ENCODE measurements at places on chromosomes 5 and 9.

- no peak for DNase-seq
These were observed 49.9 kb downstream of the CDO1 start for GRCh38 chr5:115766608-115767007.

- DNase-seq, result no peak
These were observed 142.0 kb upstream of the SHB start for GRCh38 chr9:38211002-38211401.

DNA sequence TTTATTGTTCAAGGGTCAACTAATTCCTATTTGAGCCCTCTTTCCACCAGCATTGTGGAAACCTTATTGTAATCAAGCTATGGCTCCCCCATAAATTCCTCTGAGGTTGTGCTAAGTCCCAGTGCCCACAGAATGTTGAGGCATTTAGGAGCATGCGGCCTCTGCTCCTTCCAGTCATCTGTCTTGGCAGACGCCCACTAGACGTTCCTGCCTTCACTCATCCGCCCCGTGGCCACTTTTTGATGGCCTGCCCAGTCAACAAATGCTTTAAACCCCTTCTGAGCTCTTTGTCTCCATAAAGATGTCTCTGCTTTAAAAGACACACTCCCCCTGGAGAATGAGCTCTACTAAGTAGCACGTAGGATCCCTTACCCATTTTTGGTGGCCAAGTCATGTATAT is 104.7 kb downstream of the GAS1 start:
- no peak for DNase-seq

DNA sequence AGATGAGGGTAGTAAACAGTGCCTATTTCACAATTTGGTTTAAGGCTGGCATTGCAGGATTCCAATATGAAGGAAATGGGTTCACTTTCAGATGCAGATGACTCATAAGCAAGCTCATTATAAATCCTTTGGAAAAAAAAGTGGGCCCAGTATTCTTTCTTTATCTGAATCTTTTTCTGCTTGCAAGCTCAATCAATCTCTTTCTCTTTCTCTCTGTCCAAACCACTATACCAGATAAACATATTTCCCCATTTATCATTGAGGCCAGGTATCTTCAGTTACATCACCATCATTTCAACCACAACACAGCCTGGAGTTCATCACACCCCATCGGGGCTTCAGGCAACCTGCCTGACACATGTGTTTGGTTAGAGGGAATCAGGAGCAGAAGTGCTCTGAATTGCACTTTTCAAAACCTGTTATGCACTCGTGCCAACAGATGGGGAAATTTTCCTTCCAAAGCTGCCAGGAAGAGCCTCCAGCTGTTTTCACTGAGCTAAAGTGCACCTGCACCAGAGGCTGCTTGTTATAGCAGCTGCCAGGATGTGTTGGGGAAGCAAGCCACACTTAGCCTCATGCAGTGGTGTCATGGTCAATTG is 30.0 kb upstream of the MAMDC2 start:
- DNase-seq, result no peak

GRCh38 chr5:123156577-123157296 is 67.7 kb downstream of the PRDM6 start:
- no peak for DNase-seq

GRCh38 chr5:33828626-33829308 is 63.0 kb downstream of the ADAMTS12 start:
- no peak for DNase-seq

GRCh38 chr5:80662108-80662507 is 7.3 kb upstream of the DHFR start:
- DNase-seq, result no peak

GRCh38 chr5:160961038-160961437 is 109.0 kb upstream of the ATP10B start:
- DNase-seq, result no peak

DNA sequence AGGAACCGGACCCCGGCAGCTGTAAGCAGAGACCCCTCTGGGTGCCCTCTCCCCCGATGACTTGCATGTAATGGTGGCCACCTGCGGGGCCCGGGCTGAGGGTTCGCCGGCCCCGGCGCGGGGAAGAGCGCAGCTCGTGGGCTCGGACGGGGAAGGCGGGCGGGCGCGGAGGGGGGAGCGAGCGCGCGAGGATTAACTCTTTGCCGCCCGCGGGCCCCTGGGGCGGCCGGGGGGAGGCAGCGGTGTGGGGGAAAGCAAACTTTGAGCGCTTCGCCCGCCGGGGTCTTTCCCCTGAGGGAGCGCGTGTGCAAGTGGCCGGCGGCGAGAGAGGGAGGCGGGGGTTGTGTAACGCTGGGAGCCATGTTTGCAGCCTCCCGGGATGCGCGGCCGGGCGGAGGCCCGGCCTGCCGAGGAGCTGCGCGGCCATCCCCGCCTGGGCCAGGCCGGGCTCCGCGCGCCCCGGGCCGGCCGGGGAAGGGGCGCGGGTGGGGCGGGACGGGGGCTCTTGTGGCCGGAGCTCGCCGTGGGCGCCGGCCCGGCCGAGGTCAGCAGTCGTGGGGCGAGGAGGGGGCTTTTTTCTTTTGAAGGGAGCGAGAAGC is 547 bp downstream of the ANP32B start:
- peak; percentile 28 for DNase-seq

DNA sequence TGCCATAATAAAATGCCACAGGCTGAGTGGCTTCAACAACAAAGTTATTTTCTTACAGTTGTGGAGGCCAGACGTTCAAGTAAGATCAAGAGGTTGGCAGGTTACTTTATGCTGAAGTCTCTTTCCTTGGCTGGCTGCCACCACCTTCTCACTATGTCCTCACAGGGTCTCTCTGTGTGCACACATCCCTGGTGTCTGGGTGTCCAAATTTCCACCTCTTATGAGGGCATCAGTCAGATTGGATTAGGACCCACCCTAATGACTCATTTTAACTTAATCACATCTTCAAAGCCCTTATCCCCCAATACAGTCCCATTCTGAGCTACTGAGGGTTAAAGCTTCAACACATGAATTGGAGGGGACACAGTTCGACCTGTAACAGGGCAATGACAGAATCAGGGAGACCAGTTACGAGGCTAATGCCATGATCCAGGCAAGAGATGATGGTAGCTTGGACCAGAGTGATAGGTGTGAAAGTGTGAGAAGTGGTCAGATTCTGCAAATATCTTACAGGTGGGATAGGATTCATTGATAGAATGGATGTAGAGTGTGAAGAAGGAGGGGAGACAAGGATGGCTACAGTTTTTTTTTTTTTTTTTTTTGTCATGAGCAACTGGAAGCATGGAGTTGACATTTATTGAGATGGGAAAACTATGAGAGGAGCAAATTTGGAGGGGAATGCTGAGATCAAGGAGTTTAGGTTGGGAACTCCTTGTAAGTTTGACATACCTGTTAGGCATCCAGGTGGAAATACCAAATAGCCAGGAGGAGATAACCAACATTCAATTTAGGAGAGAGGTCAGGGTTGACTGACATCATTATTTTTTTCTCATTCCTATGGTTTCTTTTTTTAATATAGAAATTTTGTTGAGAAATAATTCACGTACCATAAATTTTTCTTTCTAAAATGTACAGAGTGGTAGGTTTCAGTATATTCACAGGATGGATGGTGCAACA is 39.6 kb upstream of the FGF1 start:
- DNase-seq, result no peak

GRCh38 chr5:61949054-61949678 is 356.8 kb upstream of the KIF2A start:
- DNase-seq, result no peak

DNA sequence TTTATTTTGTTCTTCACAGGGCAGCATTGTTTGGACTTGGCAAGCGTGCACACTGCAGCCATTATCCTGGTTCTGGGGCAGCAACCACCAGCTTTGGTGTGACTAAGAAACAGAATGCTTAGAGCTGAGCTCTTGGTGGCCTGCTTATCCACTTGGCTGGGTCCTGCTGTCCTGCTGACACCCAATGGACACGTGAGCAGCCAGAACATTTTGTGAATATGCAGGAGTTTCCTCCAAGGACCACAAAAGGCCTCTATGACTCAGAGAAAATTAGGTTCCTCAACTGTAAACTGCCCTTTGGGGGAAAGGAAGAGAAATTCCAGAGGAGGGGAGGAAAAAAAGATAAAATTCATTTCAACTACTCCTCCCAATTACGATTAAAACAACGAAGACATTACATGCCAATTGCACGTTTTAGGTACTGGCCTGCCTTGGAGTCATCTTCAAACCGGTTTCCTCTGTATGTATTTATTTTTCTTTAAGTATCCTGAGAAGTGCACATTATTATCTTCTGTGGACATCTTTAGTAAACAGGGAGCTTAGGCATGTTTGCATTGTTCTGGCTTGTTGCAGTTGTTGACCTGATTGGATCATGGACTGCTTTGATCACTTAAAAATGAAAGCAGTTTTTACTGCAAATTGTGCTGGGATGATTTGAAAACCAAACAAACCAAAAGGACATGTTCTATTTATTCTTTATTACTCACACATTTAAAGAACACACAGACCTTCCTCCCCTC is 82.3 kb upstream of the TLE4 start:
- DNase-seq, result no peak

DNA sequence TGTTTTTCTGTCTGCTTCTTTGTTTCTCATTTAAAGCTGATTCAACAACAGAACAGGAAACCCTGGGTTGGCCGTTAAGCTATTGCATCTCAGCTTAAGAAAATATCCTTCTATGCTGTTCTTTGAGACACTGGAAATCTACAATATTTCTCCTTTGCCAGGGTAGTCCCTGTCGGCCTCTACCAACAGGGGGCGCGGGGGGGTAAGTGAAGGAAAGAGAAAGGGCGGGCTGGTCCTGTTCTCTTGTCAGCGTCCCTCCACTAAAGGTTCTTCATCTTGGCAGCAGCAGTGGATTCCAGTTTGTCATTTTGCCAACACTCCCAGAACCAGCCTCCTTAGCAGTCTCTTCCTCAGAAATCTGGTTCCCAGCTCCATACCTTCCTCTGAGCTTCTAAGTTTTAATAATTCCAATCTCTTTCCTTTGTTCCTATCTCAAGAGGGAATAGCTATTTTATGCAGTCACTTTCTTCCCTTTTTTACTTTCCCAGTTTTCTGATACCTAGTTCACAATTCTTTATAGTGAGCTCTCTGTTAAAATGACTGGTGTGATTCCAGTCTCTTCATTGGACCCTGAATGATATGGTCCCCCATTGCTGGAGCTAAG is 222.3 kb downstream of the GLIS3 start:
- peak; percentile 4 for DNase-seq

GRCh38 chr9:121860213-121860612 is 208.8 kb downstream of the DAB2IP start:
- no peak for DNase-seq

GRCh38 chr5:109485030-109485429 is 75.3 kb upstream of the PJA2 start:
- DNase-seq, result no peak

DNA sequence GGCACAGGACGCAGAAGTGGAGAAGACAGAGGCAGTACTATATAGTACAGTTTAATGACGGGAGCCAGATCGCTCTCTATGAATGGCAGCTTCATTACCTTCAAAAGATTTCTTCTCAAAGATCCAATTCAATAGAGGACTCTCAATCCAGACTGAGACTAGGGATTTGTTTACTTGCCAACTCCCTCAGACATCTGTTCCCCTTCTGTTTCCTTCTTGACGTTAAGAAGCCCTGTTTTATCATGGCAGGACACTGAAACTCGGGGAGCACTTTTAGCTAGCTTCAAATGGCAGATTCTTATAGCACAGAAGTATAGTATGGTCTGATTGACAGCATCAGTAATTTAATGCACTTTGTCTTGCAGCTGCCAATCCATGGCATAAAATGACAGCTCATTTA is 747.3 kb upstream of the C9orf72 start:
- DNase-seq, result no peak

DNA sequence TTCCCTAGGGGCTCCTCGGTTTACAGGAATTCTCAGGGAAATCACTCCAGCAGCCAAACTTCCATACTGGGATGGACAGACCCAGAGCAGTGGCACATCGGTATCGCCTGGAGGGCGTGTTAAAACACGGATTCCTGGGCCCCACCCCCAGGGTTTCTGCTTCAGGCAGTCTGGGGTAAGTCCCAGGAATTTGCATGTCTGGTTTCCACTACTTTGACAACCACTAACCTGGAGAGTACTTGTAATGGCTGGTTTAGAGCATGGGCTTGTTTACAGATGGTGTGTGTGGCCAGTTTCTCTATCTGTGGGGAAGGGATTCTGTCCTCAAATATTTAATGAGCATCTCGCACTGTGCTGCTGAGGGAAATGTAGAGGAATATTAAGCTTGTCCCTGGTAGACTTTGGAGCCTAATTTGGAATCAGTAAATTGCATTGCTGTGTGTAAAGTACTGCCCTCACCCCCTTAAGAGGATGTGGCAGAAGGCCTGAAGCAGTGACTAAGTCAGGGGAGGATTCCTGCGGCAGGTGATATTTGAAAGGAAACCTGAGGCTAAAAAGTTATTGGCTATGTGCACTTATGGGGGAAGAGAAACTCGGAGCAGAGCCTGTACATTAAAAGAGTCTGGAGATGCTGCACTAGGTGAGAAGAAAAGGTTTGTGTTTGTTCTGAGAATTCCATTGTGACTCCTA is 18.6 kb upstream of the TJP2 start:
- DNase-seq, result no peak

DNA sequence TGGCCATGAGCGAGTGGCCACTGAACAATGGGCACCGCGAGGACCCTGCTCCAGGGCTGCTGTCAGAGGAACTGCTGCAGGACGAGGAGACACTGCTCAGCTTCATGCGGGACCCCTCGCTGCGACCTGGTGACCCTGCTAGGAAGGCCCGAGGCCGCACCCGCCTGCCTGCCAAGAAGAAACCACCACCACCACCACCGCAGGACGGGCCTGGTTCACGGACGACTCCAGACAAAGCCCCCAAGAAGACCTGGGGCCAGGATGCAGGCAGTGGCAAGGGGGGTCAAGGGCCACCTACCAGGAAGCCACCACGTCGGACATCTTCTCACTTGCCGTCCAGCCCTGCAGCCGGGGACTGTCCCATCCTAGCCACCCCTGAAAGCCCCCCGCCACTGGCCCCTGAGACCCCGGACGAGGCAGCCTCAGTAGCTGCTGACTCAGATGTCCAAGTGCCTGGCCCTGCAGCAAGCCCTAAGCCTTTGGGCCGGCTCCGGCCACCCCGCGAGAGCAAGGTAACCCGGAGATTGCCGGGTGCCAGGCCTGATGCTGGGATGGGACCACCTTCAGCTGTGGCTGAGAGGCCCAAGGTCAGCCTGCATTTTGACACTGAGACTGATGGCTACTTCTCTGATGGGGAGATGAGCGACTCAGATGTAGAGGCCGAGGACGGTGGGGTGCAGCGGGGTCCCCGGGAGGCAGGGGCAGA is 53.3 kb downstream of the JADE2 start:
- no peak for DNase-seq
